ENCODE measurements at places on chromosomes 2 and 18.

DNA sequence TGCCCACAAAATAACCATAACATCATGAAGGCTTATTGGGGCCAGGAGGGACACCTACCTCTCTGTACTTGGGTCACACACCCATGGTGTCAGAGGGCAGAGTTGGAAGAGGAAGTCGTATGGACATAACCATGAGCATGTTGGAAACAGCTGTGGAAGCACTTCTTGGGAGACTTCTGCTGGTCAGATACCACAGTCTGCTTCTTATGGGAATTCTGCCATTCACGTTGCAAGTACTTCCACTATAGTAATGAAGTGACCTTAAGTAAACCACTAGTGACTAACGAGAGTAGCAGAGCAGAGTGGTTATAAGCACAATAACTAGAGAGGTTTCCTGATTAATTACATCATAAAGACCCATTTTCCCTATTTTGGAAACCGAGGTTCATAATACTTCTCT, 61.1 kb upstream of the TFPI start:
- DNase-seq: no peak

- no peak for DNase-seq
Measured at GRCh38 chr2:40432921-40433483, 18.9 kb downstream of the SLC8A1 start.

GRCh38 chr2:182229297-182229696, 197.5 kb downstream of the PDE1A start:
- no peak for DNase-seq

DNA sequence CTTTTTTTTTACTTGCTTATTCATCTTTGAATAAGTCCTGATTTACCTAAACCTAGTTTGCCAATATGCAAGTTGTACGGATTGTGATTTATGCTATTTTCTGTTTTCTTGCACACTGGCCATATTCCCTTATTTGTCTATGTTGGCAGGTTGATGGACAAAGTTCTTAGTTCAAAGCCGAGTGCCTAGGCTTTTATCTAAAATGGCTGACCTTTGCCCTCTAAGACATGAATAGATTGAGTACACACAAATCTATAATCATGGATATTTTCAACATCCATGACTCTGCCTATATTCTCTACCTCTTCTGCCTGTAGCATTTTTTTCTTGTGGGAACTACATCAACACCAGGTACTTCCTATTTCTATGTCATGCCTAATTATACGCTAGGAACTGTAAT, 171.7 kb downstream of the TMEFF2 start:
- no peak for DNase-seq

GRCh38 chr2:236888794-236889780, 196.6 kb upstream of the COPS8 start:
- DNase-seq: no peak
